ENCODE measurements at places on chromosomes 7 and 10.

- DNase-seq, result no peak
These were observed 21.3 kb upstream of the EVX1 start for GRCh38 chr7:27221201-27221797.

DNA sequence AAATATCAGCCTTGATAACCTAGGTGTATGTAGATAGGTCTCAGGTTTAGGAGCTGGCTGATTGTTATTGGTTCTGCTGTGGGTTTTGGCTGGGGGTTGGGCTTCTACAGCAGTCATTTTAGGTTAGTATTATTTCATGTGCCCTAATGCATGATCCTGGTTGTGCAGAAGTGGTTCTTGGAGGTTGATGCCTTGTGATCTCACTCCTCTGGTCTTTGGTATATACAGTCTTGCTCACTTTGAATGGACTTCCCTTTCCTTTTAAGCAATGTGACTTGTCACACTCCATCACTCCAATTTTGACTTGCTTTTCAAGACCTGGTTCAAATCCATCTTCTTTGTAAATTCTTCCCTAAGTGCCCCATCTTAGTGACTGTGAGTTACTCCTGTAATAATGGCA is 188.9 kb downstream of the LRMDA start:
- DNase-seq, result no peak

DNA sequence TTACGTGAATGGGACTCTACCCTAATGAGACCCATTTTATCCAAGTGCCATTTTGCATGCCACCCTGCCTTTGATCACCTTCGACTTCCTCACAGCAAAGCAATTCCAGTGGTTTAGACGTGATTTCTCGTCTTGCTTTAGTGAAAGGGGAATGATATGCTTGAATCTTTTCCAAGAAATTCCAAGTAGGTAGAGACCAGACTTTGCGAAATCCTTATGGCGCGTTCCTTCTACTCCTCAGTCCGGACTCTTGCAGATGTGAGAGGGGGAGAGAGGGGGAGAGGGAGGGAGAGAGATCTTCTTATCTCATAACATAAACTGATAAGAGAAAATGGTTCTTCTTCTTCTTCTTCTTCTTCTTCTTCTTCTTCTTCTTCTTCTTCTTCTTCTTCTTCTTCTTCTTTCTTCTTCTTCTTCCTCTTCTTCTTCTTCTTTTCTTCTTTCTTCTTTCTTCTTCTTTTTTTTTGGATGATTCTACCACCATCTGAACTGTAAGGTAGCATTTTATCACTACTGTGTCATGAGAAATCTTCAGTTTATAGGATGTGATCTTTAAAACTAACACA is 883 bp downstream of the SPAG6 start:
- DNase-seq, result no peak

- no peak for DNase-seq
These were observed 15.9 kb downstream of the CAMK2B start for GRCh38 chr7:44309271-44310091.

- DNase-seq, result peak; percentile 29
These were observed 248.9 kb downstream of the COBL start for GRCh38 chr7:51067757-51068156.

DNA sequence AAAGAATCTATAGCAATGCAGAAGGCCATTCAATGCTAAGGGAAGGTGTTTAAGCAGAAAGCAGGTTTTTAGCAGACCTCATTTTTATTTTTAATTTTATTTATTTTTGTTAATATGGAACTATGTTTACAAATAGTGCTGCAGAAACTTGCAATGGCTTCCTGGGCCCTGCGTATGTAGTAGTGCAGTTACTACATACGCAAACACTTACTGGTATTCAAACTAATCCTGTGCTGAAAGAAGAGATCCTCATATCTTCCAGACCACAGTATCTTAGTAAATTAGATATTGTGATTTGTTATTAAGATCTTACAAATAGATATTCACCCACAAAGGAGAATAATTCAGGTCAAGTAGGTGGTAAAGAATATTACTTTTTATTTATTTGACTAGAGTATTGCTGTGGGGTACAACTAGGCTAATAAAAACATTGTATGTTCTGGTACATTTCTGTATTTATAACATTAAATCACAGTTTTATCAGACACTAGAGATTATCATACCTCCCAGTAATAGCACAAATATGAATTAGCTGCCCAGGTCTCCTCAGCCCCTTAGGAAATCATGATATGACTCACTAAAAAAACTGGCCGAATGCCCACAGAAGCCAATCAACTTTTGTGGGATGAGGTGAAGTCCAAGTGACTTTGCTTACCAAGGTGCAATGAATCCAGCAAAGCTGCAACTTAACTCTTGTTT is 57.6 kb downstream of the RNLS start:
- DNase-seq, result no peak

DNA sequence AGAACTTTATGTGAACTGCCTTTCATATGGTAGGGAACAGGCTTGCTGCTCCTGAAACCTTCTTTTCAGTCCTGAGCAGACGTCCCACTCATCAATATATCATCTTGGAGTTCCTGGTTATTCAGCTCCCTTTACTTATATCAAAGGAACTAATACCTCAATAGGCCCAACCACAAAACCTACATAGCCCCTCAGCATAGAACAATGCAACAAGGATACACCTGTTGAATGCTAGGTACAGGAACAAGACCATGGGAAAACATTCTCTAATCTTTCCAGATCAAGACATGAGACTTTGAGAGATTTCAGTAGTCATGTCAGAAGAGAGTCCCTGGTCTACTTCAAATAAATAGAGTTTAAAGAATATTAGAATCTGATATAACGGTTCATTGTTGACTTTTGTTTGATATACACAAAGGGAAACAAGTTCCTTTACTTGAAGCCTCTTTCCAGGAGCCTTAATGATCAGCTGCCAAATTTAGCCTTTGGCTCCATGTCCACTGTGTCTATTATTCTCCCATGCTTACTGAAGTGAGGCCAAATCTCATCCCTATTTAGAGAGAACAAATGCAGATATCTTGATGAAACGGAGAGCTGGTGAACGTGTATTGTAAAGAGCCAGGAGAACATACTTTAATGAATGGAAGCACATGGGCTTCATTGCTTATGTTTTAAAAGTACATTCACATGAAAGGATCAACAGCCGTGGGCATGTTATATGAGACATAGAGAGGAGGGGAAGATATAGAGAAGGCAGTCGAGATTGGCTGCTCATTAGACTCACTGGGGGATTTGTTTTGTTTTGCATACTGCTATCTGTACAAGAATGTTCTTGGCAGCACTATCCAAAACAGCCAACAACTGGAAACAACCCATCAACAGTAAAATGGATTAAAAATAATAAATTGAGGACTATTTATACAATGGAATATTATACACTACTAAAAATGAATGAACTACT is 9.5 kb downstream of the RHOBTB1 start:
- no peak for DNase-seq

DNA sequence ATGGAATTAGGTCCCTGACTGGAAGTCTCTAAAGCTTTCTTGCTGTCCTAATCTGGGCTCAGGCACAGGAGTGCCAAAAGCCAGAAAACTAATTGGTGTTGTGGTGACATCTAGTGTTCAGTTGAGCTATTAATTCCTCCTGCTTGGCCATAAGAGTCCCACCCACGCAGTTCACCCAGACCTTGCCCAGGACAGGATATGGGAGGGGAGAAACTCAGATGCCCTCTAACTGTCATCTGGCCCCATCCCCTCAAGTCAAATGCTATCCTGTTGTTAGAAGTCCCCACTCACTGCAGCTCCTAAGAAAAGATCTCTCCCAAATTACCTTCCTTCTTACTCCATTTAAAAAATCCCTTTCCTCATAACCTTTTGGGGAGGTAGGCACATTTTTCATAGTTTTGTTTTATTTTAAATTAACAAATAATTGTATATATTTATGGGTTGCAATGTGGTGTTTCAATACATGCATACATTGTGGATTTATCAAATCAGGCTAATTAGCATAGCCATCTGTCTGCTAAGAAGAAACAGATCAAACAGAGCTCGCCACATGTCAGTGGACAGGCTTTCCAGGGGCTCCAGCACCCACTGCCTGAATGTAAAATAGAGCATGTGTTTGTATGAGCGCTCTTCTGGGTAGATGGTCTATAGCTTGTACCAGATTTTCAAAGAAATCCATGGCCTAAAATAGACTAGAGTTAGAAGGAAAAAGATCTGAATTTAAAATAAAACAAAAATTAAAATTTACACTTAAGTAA is 84.0 kb downstream of the GSAP start:
- peak; percentile 65 for DNase-seq

DNA sequence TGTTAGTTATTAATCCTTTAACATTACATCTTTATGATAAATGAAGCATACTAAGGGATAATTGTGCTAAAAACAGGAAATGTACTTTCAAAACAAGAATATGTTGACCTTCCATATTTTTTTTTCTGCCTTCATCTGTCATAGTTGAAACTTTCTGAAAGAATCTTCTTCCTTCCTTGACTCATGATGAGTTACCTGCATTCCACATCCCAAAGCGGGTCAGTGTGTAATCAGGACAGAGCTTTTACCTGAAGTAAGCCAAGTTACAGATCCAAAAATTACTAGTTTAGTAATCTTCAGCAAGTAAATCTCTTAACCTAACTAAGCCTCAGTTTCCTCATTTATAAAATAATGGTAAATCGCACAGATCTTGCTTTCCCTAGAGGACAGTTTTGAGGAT is 13.4 kb upstream of the ARL4A start:
- DNase-seq, result no peak

DNA sequence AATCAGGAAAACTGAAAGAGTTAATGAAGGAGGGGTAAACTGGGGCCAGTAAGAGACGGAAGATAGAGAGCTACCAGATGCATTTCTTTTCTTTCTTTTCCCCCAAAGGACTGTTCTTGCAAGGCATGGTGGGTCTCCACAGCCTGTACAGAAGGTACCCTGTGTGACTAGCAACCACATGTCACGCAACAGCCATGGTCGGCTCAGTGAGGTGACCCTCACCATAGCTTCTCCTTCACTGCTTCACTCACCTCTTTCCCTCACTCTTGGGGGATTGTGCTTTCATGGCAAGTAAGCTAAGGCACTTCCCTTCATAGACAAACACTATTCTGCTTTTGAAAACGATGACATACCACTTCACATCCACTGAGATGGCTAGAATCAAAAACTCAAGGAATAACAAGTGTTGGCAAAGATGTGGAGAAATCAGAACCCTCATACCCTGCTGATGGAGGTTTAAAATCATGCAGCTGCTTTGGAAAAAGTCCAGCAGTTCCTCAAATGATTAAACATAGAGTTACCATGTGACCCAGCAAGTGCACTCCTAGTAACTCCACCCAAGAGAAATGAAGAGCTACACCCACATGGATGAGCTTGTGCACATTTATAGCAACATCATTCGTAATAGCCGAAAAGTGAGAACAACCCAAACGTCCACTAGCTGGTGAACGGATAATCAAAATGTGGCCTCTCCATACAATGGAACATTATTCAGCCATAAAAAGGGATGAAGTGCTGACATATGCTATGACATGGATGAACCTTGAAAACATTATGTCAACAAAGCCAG is 3.8 kb upstream of the INSIG1 start:
- no peak for DNase-seq

DNA sequence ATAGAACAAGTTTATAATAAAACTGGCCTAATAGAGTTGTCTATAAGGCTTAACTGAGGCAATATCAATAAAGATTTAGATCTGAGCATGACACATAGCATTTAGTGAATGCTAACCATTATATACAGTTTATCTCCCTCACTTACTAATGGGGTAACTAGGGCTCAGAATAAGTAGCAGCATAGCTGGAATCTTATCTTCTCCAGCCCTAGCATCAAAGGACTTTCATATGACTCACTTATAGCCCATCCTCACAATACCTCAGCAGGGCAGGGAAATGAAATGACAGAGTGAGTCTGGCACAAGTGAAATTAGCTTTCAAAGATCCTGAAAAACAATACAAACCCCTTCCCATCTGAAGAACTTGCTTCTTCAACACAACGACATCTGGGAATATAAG is 362.9 kb downstream of the KIF20B start:
- DNase-seq, result no peak

- DNase-seq, result no peak
These were observed 22.1 kb upstream of the STK17A start for GRCh38 chr7:43560742-43561330.

DNA sequence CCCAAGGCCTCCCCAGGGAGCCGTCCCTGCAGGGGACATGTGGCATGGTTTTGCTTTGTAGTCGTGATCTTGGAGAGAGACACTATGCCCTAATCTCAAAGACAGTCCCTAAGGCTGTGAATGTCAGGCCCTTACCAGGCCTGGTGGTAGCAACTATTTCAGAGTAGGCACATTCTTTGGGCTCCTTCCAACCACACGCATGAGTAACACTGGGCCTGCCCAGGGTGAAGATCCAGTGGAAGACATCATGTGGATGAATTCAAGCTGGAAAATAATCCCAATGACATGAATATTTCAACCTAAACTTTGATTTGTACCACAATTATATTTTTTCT is 39.5 kb upstream of the INSIG1 start:
- DNase-seq, result no peak

GRCh38 chr7:127755521-127755920 is 103.5 kb downstream of the SND1 start:
- DNase-seq, result no peak

DNA sequence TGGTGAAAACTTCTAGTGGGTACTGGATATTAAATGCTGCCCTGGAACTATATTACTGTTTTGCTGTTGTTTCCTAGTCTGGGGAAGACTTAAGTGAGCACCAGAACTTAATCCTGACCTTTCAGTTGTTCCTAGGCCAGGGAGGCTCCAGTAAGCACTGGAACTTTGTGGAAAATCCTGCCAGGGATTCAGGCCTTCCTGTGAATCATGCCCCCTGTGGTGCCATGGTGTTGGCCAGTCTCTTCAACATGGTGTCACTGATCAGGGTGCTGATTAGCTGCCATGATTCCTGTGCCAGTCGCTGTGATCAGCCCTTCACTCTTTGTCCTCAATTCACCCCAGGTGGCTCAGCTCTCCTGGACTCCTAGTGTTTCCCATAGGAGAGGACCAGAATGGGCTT is 8.5 kb upstream of the AOAH start:
- no peak for DNase-seq

DNA sequence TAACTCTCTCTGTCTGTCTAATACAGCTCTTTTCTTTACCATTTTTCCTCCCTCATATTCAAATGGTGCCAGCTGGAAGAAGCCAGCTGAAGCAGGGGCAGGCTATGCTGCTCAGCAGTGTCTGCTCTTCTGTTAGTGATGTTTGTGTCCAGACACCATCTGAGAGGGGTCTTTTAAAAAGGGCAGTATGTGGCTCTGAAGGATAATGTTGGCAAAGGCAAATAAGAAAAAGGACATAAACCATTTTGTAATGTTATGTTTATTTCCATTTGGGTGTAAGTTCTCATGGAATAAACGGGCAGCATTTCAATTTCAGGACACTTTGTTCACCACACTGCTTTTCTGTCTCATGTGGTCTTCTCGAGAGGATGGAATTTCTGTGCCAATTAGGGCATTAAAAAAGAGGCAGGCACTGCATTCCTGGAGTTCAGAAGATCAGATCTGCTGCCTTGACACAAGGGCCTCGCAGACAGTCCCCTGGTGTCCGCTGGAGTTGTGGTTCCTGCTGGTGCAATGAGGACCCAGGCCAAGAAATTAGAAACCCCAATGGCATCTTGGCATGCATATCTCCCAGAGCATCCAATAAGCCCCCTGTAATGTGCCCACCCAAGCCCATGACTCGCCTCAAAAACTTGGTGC is 109.0 kb upstream of the ELMO1 start:
- no peak for DNase-seq

GRCh38 chr7:80225361-80225760 is 90.7 kb downstream of the GNAI1 start:
- no peak for DNase-seq

Measured in SW 1271 (cell line).